ENCODE measurements at places on chromosomes 16 and 17.
A peak's percentile ranks its signal among the peaks of the same experiment; 100 is the strongest.

DNA sequence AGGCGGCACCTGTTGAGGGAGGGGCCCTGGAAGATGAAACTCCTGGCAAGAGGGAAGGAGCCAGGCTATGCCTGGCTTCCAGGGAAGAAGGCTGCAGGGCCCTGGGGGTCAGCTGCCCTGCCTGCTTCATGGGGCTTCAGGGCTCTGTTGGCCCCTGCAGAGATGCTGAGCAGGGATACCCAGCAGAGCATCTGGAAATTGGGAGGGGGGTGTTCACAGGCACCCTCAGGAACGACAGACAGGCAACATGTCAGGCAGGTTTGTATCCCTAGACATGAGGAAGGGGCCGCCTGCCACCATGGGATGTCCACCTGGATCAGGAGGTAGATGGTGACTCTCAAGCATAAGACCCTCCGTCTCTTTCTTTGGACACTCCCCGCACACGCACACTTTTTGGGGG is 13.8 kb upstream of the ZNF423 start:
- DNase-seq = no peak

- no peak for DNase-seq
Observed at GRCh38 chr17:27991462-27991993, 50.9 kb upstream of the NLK start.

DNA sequence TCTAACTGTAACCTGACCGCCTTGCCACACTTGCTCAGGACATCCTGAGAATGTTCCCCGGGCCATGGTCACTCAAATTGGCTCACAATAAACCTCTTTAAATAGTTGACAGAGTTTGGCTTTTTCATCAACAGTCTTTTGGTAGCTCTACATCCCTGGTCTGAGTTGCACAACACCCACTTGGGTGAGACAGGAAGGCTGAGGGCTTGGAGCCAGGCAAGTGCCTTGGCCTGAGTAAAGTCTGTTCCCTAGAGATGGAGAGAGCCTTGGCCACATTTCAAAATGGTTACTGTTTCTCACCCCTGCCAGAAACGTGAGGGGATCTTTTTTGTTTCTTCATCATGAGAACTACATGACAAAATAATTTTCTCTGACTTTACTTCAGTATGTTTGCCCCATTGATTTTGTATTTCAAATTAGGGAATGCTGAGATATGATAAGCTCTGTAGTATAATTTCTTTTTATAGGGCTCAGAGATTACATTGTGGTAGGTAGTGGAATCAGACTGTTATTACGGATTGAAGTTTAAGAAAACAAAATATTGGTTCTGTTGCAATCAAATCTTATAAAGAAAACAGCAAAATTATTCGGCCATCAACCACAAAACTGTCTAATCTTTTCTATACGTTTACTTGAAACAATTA is 53.9 kb upstream of the NETO2 start:
- no peak for DNase-seq

GRCh38 chr17:44655983-44656710 is at the start of gene MEIOC:
Gene MEIOC, plus strand, starts transcription at chr17:44656468. Its CDS starts 146 bp downstream, at chr17:44656614.
- no peak for DNase-seq

DNA sequence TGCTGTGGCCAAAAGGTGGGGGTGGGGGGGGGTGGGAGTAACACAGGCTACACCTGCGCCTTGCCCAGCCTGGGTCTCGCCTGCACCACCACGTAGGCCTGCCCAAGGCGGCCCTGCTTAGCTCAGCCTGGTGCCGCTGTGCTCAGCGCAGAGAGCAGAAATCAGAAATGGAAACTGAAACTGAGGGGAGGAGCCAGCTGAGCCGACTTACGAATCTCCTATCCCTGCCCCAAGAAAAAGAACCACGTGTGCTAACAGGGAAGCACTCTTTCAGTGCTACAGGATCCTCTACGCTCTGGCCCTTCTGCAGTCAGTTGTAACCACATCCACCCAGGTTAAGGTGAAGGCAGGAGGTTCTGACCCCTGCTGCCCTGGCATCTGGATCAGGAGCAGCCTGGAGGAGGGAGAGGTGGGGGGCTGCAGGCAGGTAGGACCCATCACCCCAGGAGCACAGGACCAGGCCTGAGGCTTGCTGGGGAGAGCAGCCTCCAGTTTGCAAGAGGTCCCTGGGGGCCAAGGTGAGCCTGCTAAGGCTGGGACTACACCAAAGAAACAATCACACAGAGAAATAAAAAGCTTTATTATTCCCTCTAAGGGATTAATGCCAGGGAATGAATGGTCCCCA is at the start of gene DHX58:
DHX58 (minus strand) TSS at position 163 of the 625 bp plus-strand sequence. CDS start 822 bp downstream, outside the sequence.
- DNase-seq = peak; percentile 99

- no peak for DNase-seq
Observed at GRCh38 chr17:15039366-15039765, 225.8 kb downstream of the PMP22 start.

GRCh38 chr16:13335879-13336278 is 434.5 kb downstream of the SHISA9 start:
- no peak for DNase-seq

- DNase-seq = peak; percentile 38
Observed at GRCh38 chr16:72856797-72857196, 191.1 kb downstream of the ZFHX3 start.

GRCh38 chr17:45775576-45776011 is 8.5 kb upstream of the CRHR1 start:
- no peak for DNase-seq

- DNase-seq = no peak
Observed at GRCh38 chr16:69093974-69094373, 11.5 kb upstream of the HAS3 start.

DNA sequence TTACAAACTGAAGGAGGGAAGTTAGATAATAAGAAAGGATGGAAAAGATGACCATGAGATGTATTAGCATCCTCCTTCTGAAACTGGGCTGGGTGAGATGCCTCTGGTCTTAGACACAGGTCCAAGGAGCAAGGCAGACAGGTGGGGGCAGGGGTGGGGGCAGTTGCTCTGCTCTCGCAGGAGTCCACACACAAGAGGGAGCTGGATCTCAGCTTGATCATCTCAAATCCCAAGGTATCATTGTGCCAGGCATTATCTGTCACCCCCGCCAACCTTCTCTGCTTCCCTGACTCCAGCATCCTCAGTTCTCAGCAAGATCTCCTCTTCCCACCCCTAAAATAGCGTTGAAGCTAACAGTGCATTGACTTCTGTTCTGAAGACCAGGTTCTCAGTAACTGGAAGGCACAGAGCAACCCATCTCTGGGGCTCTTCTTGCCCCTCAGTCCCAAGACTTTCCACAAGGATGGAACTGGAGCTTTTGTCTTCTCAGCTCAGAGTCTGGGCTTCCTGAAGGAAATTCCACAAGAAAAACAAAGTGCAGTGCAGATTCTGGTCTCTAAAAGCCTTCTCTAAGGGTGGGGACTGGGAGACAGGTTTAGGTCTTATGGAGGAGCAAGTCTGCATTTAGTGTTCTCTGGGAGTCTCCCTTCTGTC is 1.6 kb downstream of the FLOT2 start:
- DNase-seq = no peak

GRCh38 chr17:49459401-49459984 is 35.6 kb upstream of the NGFR start:
- no peak for DNase-seq

DNA sequence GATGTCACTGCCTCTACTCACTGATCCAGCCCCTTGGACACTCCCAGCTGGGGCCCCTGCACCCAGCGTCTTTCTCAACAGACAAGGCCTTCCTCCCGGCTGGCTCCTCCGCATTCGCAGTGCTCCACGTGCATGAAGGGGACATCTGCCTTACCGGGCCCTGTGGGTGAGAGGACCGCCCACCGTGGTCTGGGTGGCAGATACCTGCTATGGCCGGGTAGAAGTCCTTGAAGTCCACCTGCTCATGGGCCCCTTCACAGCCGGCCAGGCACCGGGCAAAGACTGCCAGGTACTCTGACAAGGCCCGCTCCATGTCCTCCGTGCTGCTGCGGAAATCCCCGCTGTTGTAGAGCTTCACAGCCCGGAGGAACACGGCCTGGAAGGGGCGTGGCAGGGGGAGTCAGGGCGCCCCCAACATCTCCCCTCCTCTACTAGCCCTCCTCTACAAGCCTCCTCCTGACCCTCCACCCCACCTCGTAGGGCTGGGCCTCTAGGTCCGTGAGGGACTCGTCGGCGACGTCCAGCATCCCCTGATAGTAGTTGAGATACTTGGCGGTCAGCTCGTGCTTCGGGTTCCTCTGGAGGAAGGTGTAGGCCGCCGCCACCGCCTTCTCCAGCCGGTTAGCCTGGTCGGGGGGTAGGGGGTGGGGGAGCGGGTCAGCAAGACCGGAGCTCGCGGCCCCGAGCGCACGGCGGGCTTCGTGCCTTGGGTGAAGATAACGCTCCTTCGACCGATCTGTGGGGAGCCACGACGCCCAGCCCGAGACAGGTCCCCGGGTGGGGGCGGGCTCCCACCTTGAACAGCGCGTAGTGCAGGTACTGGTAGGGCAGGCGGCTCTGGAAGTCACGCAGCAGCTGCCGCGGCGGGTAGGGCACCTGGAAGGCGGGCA is 845 bp downstream of the P3H4 start:
- peak; percentile 56 for DNase-seq

- no peak for DNase-seq
Observed at GRCh38 chr17:80822021-80822699, 169.5 kb upstream of the CHMP6 start.

DNA sequence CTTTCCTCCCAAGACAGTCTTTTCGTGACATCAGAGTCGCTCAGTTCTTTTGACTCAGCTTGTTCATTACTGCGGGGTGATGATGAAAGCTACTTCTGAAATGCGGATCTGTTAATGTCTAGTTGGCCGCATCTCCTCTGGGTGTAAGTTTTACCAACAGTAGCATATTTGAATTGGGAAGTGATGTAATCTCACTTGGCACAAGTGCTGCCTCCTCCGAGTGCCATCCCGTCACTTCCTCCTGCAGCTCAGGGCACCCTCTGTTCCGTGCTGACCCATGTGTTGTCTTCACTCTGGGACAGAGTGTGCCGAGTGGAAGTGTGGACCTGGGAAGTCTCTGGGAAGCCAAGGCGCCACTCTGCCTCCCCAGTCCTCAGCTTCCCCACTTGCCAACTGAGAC is 8.9 kb downstream of the ADAD2 start:
- DNase-seq = no peak

DNA sequence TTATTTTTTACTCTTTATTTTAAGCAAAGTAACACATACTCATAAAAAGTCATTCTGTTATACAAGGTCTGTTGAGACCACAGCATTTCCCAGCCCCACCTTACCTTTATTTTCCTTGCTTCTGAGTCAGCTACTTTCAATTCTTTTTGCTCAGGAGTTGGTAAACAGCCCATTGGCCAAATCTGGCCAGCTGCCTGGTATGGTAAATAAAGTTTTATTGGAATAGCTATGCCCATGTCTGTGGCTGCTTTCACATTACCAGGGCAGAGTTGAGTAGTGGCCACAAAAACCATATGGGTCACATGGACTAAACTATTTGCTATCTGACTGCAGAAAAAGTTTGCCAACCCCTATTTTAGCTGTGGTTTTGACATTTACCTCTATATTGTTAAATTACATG is 3.4 kb upstream of the NSRP1 start:
- peak; percentile 72 for DNase-seq

GRCh38 chr16:82867485-82867884 is 240.7 kb downstream of the CDH13 start:
- DNase-seq = no peak

DNA sequence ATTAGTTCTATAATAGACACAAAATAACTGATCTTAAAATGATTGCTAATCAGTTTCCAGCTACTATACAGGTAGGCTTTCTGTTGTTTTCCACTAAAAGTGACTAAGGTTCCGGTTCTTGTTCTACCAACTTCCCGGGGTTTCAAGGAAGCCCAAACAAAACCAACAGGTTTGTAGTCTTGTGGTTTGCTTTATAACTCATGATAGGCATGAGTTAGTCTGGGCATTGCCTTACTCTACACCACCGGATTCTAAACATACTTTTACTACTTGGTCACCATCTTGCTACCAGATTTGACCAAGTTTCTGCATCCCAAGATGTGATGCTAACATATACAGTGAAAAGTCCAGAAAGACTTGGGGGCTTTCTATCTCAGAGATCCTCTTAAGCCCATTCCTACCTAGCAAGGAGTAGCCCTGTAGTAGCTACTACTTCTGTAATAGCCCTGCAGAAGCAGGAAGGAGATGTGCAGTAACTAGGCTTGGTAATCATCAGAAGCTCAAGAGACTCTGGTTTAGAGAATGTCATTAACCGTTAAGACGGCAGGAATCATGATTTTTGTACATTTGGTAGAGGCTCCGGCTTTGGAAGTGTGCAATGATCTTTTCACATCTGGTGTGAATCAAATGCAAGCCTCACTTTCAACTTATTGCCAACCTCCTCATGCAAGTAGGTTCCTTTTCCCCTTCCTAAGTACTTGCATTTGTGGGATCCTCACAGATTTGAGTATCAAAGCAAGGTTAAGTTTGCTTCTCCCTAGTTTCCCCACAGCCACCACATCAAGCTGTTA is 1.6 kb downstream of the FAM117A start:
- peak; percentile 27 for DNase-seq

DNA sequence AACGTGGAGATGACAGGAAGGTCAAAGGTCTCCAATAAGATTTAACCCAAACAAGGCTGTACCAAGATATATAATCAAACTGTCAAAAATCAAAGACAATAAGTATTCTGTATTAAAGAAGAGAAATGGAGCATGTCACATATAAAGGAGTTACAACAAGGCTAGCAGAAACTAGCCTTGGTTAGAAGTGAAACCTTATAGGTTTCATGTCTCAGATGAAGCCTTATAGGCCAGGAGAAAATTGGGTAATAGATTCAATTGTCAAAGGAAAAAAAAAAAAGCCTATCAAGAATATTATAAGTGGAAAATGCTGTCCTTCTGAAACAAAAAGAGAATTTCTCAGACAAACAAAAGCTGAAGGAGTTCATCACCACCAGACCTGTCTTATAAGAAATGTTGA is 419.4 kb downstream of the CDH11 start:
- no peak for DNase-seq

- no peak for DNase-seq
Observed at GRCh38 chr16:10013364-10013763, 168.9 kb downstream of the GRIN2A start.

GRCh38 chr17:39147221-39148185 is 3.9 kb downstream of the PLXDC1 start:
- DNase-seq = no peak

DNA sequence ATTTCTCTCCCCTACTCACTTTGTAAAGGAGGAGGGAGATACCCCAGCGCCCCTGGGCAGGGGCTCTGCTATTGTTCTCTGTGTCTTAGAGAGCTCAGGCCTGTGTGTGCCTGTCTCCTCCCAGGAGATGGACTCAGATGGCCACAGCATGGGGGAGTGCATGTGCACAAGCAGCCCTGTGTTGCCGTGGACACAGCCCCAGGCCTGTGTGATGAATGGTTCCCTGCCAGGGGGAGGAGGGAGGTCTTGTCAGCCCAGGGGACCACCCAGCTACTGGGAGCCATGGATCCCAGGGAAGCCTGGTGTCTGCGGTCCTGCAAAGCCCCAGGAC is 26.3 kb downstream of the GINS2 start:
- no peak for DNase-seq

Measured in T47D (cell line).